ENCODE measurements at places on chromosomes 1 and 21.

DNA sequence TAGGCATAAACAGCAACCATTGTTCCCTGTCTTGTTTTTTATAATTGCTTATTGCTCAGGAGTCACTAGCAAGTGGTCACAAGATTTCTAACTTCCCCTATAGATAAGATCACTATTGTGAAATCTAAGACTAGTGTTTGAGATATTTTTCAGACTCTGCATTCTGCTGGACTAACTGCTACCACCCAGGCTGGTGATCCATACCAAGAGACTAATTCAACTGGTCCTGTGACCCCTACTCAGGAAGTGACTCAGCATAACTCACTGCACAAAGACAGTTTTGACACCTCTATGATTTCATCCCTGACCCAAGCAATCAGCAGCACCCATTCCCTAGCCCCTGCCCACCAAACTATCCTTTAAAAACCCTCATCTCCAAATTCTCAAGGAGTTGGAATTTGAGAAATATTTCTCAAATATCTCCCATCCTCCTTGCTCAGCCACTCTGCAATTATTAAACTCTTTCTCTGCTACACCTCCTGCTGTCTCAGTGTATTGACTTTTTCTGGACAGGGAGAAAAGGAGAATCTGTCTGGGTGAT, 52.7 kb downstream of the TRIM33 start:
- H3K27ac ChIP-seq: no peak overlapping the region
- peak; percentile 6 for DNase-seq
- H3K36me3 ChIP-seq: peaks cover 82% of the 10 kb centered on the region
- H3K4me3 ChIP-seq: no peak overlapping the region
- no peaks in the 10 kb centered on the region for H3K4me1 ChIP-seq
- H3K27me3 ChIP-seq: no peaks in the 10 kb centered on the region

DNA sequence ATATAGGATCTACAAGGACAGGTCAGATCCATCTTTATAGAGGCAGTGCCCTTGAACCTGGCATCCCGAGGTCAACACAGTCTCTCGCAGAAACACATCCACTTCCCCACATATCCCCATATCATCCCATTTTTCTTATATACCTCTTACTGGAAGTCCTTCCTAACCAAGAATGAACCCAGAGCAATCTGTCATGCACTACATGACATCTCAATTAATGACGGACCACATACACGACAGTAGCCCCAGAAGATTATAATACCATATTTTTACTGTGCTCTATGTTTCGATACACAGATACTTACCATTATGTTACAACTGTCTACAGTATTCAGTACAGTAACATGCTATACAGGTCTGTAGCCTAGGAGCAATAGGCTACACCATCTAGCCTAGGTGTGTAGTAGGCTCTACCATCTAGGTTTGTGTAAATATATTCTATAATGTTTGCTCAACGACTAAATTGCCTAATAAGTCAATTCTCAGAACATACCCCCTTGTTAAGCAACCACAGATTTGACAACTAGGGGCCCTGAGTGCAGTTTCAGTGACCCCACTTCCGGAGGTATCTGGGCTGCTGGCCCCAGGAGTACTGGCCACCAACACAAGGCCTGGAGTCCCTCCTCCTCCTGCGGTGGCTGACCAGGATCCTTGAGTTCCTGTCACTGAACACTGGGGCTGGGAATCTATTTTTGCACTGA, 28.1 kb downstream of the PTPN14 start:
- no peak overlapping the region for H3K27ac ChIP-seq
- H3K4me1 ChIP-seq: peaks cover 12% of the 10 kb centered on the region
- H3K4me3 ChIP-seq: no peak overlapping the region
- H3K36me3 ChIP-seq: no peaks in the 10 kb centered on the region

GRCh38 chr1:44318097-44319088, 36.7 kb downstream of the ERI3 start:
- no peak overlapping the region for H3K27ac ChIP-seq
- no peaks in the 10 kb centered on the region for H3K27me3 ChIP-seq
- peaks cover 10% of the 10 kb centered on the region for H3K4me1 ChIP-seq
- no peak overlapping the region for H3K4me3 ChIP-seq

GRCh38 chr1:162596514-162597170, 35.1 kb downstream of the UAP1 start:
- no peaks in the 10 kb centered on the region for H3K4me1 ChIP-seq
- H3K27me3 ChIP-seq: no peaks in the 10 kb centered on the region
- H3K4me3 ChIP-seq: no peak overlapping the region
- H3K27ac ChIP-seq: no peak overlapping the region

GRCh38 chr1:221583465-221583864, 158.4 kb downstream of the DUSP10 start:
- no peaks in the 10 kb centered on the region for H3K27me3 ChIP-seq
- no peak overlapping the region for H3K4me3 ChIP-seq
- no peak for DNase-seq
- no peaks in the 10 kb centered on the region for H3K36me3 ChIP-seq
- H3K4me1 ChIP-seq: no peaks in the 10 kb centered on the region

DNA sequence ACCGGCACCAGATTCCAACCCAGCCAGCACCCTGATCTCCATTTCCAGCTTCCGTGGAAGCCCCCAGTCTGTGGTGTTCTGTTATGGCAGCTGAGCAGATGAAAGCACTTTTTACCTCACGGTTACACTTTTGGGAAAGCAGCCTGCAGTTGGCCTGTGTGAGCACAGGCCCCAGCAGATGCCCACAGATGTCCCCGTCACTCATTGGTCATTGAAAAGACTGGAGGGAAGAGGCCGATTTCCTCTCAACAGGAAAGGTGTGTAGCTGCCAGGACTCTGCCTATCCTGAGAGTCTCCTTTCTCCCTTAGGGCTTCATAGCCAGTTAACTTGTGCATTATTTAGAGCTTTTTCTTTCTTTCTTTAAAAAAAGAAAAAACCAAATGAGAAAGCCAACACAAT, 123.0 kb downstream of the PCBP3 start:
- no peak for DNase-seq
- no peaks in the 10 kb centered on the region for H3K27me3 ChIP-seq
- H3K36me3 ChIP-seq: no peaks in the 10 kb centered on the region
- no peak overlapping the region for H3K27ac ChIP-seq
- no peak overlapping the region for H3K4me3 ChIP-seq

DNA sequence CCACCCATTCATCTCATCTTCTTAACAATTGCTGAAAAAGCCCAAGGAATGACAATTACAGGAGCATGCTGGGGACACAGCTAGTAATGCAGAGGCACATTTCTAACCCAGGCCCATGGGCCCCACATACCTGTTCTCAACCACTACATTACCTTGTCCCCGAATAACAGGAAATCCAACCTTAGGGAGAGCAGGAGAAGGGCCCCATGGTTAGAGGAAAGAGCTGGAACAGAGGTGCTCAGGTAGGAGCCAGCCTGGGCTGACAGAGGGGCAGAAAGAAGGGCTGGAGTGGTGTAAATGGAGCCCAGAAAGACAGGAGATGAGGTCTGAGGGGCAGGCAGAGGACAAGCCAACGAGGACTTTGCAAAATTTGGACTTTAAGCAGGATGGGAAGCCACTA, 11.4 kb upstream of the S100A8 start:
- H3K27me3 ChIP-seq: peaks cover 3% of the 10 kb centered on the region
- DNase-seq: no peak
- no peaks in the 10 kb centered on the region for H3K4me1 ChIP-seq

DNA sequence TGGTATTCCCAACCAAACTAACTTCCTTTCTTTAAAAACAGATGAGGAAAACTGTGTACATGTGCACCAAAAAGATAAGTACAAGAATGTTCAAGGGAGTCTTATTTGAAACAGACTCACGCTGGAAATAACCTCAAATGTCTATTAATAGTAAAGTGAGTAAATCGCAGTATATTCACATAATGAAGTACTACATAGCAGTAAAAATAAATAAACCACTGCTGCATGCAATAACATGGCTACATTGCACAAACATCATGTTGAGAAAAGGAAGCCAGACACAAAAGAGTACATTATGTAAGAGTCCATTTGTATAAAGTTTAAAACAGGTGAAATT, 5.2 kb upstream of the DENND2D start:
- no peaks in the 10 kb centered on the region for H3K27me3 ChIP-seq
- no peak overlapping the region for H3K4me3 ChIP-seq
- H3K36me3 ChIP-seq: no peaks in the 10 kb centered on the region
- DNase-seq: peak; percentile 46
- peaks cover 66% of the 10 kb centered on the region for H3K4me1 ChIP-seq

DNA sequence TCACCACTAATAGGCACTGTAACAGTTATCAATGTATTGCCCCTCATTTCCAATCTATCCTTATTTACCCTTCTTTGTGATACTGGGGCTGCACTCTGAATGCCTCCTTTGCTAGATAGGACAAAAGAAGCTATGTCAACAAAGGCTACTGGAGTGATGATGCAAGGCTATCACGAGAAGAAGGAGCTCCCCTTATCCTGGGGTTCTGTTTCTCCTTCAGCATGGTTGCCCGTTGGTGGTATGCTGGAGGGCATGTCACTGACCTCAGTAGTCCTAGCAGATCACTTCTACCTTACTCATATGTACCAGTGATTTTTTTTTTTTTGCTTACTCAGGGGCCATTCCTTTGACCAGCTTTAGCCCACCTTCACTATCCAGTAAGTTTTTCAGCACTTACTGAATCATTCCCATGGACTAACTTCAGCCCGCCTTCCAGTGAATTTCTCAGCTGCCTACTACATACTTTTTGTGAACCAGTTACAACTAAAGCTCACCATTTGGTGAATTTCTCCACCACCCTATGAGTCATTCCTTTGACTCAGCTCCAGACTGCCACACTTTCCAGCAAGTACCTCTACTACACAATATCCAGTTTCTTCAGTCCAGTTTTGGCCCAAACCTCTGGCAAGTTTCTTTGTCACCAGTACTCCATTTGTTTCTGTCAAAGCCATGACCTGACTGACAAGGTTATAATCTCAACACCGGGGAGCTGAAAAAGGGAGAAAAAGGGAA, 944.5 kb downstream of the KCNT2 start:
- H3K27me3 ChIP-seq: no peaks in the 10 kb centered on the region
- no peak overlapping the region for H3K4me3 ChIP-seq
- no peaks in the 10 kb centered on the region for H3K36me3 ChIP-seq
- H3K4me1 ChIP-seq: no peaks in the 10 kb centered on the region
- H3K27ac ChIP-seq: no peak overlapping the region

GRCh38 chr1:224425279-224425884, 9.2 kb downstream of the WDR26 start:
- H3K36me3 ChIP-seq: peaks cover 43% of the 10 kb centered on the region
- no peak overlapping the region for H3K4me3 ChIP-seq
- H3K27me3 ChIP-seq: no peaks in the 10 kb centered on the region
- no peak for DNase-seq
- peaks cover 2% of the 10 kb centered on the region for H3K4me1 ChIP-seq

- no peaks in the 10 kb centered on the region for H3K27me3 ChIP-seq
- peak overlapping the region; percentile 72 for H3K27ac ChIP-seq
- H3K4me3 ChIP-seq: peak overlapping the region; percentile 71
- peak; percentile 82 for DNase-seq
- no peaks in the 10 kb centered on the region for H3K36me3 ChIP-seq
These were observed 231.7 kb upstream of the B3GALT2 start for GRCh38 chr1:193417945-193418744.

- DNase-seq: peak; percentile 99
- H3K27ac ChIP-seq: peak overlapping the region; percentile 79
- H3K36me3 ChIP-seq: no peaks in the 10 kb centered on the region
- H3K27me3 ChIP-seq: no peaks in the 10 kb centered on the region
- H3K4me1 ChIP-seq: peaks cover 2% of the 10 kb centered on the region
These were observed 132.2 kb downstream of the GLUL start for GRCh38 chr1:182259229-182259872.

DNA sequence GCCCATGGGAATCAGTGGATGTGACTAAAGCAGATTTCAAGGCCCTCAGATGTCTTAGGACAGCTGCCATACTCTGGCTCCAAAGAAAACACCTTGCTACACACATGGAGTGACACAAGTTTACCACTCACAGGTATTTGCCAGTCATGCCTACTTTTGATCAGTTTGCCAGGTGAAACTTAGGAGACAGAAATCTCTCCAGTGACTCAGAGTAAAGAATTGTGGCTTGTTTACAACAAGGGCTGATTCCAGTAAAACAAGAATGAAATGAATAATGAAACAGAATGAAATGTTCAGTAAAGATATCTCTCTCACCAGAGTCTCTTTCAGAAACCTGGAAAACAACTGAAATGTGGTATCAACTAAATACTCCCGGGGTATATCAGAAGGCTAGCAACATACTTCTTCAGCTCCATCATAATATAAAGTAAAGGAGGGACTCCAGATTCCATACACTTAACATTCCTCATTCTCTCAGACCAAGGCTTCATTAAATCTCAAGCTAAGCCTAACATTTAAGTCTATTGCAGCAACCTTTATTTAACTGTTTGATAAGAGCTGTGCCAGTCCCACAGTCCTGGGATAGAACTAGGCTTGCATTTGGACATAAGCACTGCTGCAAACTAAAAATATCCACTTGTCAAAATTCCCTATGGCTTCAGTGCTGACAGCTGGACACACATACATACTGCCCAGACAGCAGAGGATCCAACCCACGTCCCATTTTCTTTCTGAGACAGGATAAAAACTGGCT, 143.3 kb downstream of the SIPA1L2 start:
- H3K27ac ChIP-seq: no peak overlapping the region
- no peaks in the 10 kb centered on the region for H3K4me1 ChIP-seq
- no peaks in the 10 kb centered on the region for H3K36me3 ChIP-seq
- no peak for DNase-seq
- no peaks in the 10 kb centered on the region for H3K27me3 ChIP-seq

- DNase-seq: no peak
- no peaks in the 10 kb centered on the region for H3K27me3 ChIP-seq
- H3K27ac ChIP-seq: no peak overlapping the region
- no peaks in the 10 kb centered on the region for H3K4me1 ChIP-seq
These were observed 66.0 kb downstream of the WLS start for GRCh38 chr1:68166348-68166747.

DNA sequence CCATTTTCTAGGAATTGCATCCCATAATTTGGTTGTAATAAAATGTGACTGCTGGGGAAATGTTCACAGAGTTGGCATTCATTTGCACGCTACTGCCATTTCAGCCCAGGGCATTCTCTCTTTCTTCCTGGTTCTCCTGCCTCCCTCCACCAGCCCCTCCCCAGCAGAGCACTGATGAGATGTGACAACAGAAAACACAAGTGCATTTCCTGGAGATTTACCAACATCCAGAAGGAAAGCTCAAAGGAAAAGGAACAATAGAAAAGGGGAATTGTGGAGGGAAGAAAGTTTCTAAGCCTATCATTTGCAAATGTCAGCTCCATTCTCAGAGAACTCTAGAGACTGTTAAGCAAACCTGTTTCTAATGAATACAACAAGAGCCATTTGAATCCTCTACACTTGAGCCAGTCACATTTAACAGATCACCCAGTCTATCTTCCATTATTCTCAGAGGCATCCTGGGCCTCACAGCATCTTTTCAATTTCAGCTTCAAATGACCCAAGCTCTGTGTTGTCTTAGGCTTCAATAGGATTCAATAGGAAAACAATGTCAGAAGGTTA, 395.6 kb upstream of the PBX1 start:
- no peaks in the 10 kb centered on the region for H3K36me3 ChIP-seq
- no peak for DNase-seq
- H3K27ac ChIP-seq: no peak overlapping the region
- H3K4me1 ChIP-seq: no peaks in the 10 kb centered on the region
- no peaks in the 10 kb centered on the region for H3K27me3 ChIP-seq
- H3K4me3 ChIP-seq: no peak overlapping the region

Measured in common myeloid progenitor, CD34-positive (primary cell).